ENCODE measurements at places on chromosomes 16 and 17.

DNA sequence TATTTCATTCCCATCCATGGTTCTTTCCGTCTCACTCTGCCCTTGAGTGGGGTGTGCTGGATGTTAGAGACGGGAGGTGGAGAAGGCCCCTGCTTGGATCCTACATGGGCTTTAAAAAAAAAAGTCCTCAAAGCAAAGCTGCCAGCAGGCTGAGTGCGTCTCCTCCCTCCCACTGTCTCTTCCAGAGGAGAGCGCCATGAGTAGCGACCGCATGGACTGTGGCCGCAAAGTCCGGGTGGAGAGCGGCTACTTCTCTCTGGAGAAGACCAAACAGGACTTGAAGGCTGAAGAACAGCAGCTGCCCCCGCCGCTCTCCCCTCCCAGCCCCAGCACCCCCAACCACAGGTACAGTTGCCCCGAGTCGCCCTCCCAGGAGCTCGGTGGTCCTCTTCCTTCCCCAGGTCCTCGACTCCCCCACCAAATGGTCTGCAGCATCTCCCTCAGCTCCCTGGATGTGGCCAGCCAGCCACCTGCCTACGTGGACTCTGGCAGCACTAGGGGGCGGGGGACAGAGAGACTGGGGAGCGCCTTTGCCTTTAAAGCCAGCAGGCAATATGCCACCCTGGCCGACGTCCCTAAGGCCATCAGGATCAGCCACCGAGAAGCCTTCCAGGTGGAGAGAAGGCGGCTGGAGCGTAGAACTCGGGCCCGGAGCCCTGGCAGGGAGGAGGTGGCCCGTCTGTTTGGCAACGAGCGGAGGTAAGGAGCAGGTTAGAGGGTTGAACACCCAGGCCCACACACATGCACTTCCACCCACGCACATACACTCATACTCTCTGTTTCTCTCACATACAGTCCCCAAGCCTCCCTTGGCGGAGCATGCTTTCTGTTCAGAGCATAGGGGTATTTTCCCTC is 68.2 kb downstream of the PLD6 start:
- no peak for DNase-seq

DNA sequence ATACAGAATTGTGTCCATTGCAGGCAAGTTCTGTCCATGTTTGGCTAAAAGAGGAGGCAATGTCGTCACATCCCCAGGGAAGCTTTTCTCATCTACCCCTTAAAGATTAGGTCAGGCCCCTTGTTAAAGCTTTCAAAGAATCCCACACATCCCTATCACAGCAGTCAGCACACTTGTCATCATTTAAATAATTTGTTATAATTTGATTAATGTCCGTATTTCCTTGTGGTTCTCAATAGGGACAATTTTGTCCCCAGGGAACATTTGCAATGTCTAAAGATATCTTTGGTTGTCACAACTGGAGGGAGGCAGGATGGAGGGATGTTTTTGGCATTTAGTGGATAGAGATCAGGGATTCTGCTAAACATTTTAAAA is 28.1 kb upstream of the NFAT5 start:
- DNase-seq: no peak

GRCh38 chr16:25027781-25028180 is 12.6 kb upstream of the ARHGAP17 start:
- DNase-seq: no peak

DNA sequence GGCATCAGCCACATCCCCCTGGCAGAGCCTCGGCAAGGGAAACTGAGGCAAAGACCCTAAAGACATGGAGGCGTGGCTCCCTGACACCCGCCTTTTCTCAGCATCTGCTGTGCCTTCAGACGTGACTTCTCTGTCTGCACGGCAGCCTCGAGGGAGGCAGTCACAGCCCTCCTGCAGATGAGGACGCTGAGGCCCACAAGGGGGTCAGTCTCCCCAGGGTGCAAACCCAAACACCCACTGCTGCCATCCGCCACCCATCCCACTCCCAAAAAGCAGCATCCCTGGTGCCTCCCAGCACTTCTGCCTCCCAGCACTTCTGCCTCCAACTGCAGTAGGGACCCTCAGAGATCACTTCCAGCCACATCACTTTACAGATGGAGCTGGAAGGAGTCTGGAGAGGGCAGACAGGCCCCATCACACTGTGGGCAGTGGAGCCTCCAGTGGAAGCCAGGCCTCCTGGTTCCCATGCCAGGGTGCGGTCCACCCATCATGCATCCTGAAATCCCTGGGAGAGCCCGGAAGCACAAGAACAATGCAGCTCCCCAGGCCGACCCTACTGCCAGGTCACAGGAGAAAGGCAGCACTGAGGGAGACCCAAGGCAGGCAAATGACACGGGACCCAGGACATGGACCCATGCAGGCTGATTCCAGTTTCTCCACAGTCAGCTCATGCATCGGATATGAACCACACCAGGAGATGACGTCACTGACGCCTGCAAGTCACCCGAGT is 23.8 kb downstream of the KDM8 start:
- DNase-seq: no peak

DNA sequence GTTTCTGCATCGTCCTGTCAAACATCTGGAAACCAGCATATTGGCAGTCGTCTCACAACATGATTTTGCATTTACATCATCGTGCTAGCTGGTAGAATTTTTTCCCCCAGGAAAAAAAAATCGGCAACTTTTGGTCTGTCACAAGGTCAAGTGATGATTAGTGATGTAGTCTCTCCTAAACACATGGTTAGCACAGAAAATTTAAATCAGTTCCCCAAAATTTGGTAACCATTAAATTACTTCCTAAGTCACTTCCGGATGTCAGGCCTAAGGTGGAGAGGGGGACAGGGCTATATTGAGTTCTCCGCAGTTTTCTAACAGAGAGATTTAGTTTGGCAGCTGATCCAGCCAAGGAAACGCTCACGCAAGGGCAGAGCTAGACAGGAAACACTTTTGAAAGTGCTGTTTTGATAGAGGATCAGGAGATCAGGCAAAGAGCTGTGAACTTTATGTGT is 271.0 kb upstream of the TBX2 start:
- DNase-seq: no peak

DNA sequence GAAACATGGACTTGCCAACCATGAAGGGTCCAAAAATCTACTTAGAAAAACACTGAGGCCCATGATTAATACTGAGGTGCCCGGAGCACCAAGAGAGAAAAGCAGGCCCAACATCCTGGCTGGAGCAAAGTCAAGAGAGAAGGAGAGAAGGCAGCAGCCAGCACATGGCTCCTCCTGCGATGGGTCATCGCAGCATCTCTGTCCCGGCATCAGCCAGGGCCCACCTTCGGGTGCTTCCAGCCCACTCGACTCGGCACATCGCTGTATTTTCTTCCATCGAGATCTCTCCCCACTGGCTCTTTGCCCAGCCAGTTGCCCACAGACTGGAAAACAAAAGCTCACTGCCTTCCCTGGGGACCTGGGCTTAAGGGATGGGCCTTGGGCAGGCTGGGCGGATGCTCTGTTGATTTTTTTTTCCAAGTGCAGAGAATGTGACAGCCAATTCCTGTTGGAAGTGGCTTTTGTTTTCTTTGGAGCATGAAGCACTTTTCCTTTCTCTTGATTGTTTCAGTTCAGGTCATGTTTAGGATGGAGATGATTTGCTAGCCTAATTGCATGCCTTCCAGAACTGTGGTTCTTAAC is 58.1 kb downstream of the CYB5B start:
- no peak for DNase-seq

DNA sequence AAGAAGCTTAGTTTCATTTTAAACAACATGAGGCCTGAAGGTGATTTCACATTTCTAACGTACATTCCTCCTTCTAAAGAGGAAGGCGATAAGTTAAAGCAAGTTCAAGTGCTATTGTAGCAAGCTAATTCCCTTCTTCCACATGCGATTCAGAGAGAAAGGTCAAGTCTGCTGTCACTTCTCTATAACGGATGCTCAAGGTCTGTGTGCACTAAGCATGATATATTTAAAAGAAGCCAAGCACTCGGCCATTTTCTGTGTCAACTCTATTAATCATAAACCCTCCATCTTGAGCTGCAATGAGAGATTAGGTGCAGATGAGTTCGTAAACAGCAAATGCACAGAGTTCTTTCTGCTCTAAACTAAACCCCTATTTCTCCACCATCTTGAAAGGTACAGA is 568.8 kb upstream of the ZFHX3 start:
- no peak for DNase-seq

GRCh38 chr17:15263206-15263579 is 1.9 kb downstream of the PMP22 start:
- DNase-seq: no peak

DNA sequence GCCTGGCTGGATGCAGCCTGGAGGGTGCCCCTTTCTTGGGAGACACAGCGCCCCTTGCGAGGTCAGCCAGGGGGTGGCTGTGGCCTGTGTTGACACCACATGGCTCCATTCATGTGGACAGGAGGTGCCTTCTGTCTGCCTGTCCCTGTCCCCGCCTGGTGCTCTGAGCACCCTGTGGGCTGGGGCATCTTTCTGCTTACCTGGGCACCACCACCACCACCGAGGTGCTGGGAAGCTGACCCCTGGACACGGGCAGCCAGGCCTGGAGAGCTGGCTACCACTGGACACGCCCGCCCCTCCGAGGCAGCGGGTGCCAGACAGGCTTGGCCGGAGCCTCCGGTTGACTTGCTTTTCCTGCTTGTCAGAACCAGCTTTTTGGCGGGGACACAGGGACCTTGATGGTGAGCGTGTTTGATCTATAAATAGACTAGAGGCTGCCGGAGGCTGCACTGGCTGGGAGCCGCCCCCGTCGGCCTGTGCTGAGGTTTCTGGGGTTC is 121.3 kb upstream of the GSE1 start:
- DNase-seq: no peak

DNA sequence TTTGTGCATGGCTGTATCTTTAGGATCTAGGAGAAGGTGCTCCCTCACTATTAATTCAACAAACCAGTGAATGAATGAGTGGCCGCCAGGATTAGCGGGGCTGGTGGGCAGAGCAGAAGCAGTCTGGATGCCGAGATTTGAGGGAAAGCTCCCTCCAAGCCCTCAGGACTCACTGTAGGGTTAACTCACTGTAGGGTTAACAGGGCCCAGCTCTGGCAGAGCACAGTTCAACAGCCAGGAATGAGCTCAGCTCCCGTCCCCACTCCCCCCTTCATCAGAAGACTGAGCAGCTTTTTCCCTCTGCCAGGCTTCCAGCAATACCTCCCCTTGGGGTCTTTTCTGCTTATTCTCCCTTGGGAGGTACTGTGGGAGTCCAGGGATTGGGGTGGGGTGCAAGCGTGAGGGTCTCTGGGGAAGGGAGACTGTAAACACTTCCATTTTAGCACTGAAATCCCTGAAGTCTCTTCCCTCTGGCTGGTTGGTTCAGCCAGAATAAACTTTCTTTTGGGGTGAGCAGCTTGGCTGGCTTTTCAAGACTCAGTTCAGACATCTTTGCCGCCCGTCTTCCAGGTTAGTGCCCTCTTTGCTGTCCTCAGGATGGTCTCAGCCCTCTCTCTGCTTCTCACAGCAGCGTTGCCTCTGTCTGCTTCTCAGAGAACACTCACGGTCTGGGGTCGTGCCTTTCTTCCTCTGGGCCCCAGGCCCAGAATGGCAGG is 53.7 kb upstream of the WSB1 start:
- DNase-seq: no peak

- no peak for DNase-seq
Observed at GRCh38 chr17:2718150-2718938, 6.8 kb upstream of the CLUH start.

- peak; percentile 69 for DNase-seq
Observed at GRCh38 chr16:88743693-88744576, 37.6 kb downstream of the CTU2 start.

GRCh38 chr17:69012895-69013805 is 47.6 kb downstream of the ABCA9 start:
- no peak for DNase-seq

DNA sequence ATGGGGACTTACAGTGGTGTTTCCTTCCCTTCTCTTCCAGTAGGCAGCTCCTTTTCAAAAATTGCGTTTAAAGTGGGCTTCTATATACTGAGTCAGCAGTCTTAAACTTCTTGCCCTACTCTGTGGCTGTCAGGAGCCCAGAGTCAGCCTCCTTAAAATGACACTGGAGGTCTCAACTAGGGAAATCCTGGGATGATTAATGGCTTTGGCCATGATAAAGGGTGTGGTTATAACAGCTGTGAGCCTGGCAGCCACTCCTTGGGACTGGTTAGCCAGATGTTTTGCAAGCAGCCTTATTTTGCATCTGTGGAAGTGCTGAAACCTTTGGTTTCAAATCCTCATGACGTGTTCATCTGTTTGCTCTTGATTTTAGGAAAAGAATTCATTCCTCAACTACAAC is 25.0 kb downstream of the TAC4 start:
- no peak for DNase-seq

GRCh38 chr17:41682631-41683030 is 6.1 kb upstream of the EIF1 start:
- DNase-seq: no peak

GRCh38 chr17:43217614-43218087 is 6.0 kb downstream of the TMEM106A start:
- DNase-seq: no peak

DNA sequence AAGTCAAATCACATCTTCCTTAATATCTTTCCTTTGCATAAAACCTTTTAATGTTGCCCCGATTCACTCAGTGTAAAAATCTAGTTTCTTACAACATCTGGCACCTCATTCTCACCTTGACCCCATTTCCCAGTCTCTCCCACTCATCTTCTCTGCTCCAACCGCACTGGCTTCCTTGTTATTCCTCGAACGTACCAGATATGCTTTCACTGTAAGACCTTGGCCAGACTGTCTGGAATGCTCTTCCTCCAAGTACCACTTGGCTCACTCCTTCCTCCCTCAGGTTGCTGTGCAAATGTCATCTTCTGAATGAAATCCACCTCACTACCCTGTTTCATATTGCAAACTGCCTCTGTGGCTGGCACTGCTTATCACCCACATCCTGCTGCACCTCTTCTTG is 433.6 kb downstream of the HAPSTR1 start:
- no peak for DNase-seq

- no peak for DNase-seq
Observed at GRCh38 chr17:77388384-77389306, 247.9 kb downstream of the SEC14L1 start.

DNA sequence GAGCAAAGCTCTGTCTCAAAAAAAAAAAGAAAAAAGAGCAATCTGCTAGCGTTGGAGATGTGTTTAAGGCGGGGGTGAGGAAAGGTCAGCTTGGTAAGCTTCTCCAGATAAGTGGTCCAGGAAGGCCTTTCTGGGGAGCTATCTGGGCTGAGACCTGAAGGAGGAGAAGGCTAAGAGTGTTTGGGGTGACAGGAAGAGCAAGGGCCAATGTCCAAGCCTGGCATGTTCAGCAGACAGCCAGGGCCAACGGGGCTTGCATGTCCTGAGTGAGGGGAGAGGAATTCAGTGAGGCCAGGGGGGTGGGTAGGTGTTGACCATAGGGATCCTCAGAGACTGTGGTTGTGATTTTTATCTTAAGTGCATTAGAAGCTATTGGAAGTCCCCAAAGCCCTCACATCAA is 15.4 kb downstream of the STAT5A start:
- no peak for DNase-seq

GRCh38 chr16:10600782-10601443 is 20.5 kb upstream of the EMP2 start:
- DNase-seq: no peak

GRCh38 chr17:45974916-45975630 is 24.0 kb upstream of the STH start:
- no peak for DNase-seq

- DNase-seq: no peak
Observed at GRCh38 chr17:80760511-80760911, 215.9 kb downstream of the RPTOR start.

GRCh38 chr17:40556198-40556661 is 9.0 kb downstream of the CCR7 start:
- no peak for DNase-seq

- peak; percentile 20 for DNase-seq
Observed at GRCh38 chr17:40552806-40553693, 12.2 kb downstream of the CCR7 start.

GRCh38 chr16:2528161-2529060 is 2.8 kb downstream of the CEMP1 start:
- no peak for DNase-seq

Data from CD4-positive, alpha-beta memory T cell (primary cell).